ENCODE measurements at places on chromosomes 7 and 10.
A peak's percentile ranks its signal among the peaks of the same experiment; 100 is the strongest.

- DNase-seq = no peak
Observed at GRCh38 chr7:25481891-25482290, 253.6 kb upstream of the NPVF start.

- DNase-seq = no peak
Observed at GRCh38 chr10:45404087-45404769, 30.2 kb downstream of the ALOX5 start.

DNA sequence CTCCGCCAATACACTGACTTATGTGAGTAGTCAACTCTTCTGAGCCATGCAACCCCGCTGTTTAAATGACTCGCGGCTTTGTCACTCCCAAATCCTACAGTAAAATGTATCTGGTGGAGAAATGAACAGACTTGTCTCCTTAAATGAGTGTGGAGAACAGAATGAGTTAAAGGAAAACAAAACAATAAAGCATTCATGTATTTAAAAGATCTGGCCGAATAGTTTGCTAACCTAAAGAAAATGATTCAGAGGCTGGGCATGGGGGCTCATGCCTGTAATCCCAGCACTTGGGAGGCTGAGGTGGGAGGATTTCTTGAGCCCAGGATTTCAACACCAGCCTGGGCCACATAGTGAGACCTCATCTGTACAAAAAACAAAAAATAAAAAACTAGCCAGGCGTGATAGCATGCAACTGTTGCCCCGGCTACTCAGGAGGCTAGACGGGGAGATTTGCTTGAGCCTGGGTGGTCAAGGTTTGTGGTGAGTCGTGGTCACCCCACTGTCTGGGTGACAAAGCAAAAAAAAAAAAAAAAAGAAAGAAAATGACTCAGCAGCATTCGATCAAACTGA is 86.5 kb upstream of the PFKP start:
- DNase-seq = no peak

DNA sequence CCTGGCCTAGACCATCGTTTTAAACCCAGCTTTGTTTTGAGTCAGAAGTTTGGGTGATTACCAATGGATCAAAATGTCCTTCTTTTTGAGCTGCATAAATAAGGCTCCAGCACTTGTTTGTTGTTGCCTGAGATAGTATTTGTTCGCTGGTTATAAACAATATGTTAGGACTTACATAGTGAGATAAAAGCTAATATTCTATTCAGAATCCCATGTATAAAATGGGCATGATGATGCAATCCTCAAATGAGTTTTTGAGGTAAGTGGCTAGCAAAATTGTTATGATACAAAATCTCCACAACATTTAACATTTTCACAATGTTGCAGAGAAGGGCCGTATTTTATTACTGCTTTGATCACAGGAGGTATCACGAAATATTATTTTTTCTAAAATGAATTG is 48.5 kb downstream of the CFAP43 start:
- no peak for DNase-seq

DNA sequence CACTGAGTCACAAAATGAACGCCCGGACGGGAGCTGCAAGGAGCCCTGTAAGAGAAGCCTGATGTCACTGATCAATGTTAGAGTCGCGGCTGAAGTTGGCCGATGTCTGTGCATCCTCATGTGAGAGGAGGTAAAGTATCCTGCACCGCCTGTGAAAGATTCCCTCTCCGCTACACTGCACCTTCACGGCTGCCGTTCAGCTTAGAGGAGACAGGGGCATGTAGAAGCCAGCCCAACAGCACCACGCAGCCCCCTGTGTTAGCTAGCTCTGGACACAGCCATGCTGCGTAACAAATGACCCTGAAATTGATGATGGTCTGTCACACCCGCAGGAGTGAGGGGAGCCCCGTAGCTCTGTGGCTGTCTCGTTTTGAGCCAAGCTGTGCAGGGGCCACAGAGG is 81.5 kb upstream of the DIP2C start:
- DNase-seq = no peak

DNA sequence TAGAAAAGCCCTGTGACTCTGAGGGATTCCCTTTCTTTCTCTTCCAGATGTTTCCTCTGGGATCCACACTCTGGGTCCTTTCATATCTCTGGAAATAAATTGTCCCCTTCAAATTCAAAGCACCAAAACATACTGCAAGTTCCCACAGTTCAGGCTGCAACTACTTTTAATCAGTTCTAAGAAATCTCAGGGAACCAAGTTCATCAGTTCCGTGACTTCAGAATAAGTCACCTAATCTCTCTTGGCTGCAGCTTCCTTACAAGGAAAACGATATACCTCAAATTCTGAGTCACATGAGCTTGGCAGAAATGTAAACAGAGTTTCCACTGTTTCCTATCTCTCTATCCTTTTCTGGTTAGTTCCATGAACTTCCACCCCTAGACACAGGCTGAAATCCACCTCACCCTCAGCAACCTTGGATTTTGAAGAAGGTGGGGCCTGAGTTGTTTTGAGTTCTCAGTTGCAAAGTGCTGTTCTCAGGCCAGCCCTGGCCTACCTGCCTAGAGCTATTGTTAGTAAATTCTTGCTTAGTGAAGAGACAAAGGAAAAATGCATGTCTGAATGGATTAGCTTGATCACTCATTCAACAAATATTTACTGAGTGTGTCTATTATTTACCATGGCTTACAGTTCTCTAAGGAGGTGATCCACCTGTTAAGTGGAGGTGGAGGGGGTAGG is 59.3 kb upstream of the IL6 start:
- peak; percentile 6 for DNase-seq
